Inflammatory macrophage treated with lipopolysaccharide for 1 hour (primary cell): ENCODE measurements at places on chromosomes 3 and 15.

GRCh38 chr3:188661806-188662205 lies 507.8 kb downstream of the LPP start:
- no peak for DNase-seq

- peak; percentile 15 for DNase-seq
Observed at GRCh38 chr15:20340931-20341661, 200.5 kb downstream of the GOLGA6L6 start.

DNA sequence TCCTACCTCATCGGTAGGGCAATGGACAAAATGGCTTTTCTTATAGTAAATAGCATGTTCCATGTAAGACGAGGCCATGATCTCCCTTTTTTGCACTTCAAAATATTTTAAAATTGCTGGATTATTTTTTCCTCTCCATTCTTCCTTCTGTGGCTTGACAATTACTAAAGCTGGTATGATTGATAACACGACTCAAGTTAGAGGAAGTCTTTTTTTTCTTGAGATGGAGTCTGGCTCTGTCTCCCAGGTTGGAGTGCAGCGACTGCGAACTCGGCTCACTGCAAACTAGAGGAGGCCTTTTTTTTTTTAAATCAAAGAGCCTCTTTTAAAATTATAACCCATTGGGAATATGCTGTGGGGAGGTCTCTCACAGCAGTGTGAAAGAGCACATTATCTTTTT lies 124.5 kb upstream of the TBL1XR1 start:
- DNase-seq, result no peak

GRCh38 chr3:48247401-48247811 lies 6.5 kb downstream of the ZNF589 start:
- peak; percentile 38 for DNase-seq

- no peak for DNase-seq
Observed at GRCh38 chr3:134419214-134419959, 45.1 kb upstream of the AMOTL2 start.

GRCh38 chr15:61929452-61929851 lies 130.8 kb downstream of the VPS13C start:
- DNase-seq, result no peak

GRCh38 chr15:59200560-59200959 lies 6.1 kb upstream of the LDHAL6B start:
- no peak for DNase-seq

GRCh38 chr3:106616556-106616955 lies 747.7 kb upstream of the CBLB start:
- DNase-seq, result no peak
